ENCODE measurements at places on chromosomes 3 and 15.
A peak's percentile ranks its signal among the peaks of the same experiment; 100 is the strongest.

GRCh38 chr3:99895131-99895696 lies 77.6 kb downstream of the CMSS1 start:
- DNase-seq: no peak

GRCh38 chr3:87082796-87083440 lies 92.0 kb upstream of the VGLL3 start:
- DNase-seq: no peak

DNA sequence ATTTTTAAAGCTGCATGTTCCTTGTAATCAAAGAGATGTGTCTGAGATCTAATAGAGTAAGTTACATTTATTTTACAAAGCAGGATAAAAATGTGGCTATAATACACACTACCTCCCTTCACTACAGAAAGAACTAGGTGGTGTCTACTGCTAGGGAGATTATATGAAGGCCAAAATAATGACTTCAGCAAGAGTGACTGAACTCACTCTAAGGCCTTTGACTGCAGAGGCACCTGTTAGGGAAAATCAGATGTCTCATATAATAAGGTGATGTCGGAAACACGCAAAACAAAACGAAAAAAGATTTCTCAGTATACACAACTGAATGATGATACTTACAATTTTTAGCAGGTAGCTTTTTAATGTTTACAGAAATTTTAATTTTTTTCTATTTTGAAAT lies 19.1 kb downstream of the B3GNT5 start:
- no peak for DNase-seq

DNA sequence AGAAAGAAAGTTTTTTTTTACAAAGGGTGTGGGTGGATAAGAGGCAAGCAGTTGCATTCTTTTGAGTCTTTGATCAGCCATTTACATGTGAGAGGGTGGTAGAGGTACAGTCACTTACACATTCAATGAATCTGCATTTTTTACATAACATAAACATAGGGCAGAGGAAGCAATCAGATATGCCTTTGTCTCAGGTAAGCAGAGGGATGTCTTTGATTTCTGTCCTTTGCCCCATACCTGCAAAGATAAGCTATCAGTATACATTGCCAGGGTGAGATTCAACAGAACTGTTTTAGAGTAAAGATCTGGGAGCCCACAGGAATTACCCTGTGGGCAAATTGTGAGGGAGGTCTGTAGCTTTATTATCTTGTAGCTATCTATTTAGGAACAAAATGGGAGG lies 5.4 kb upstream of the PPP1R2 start:
- no peak for DNase-seq

DNA sequence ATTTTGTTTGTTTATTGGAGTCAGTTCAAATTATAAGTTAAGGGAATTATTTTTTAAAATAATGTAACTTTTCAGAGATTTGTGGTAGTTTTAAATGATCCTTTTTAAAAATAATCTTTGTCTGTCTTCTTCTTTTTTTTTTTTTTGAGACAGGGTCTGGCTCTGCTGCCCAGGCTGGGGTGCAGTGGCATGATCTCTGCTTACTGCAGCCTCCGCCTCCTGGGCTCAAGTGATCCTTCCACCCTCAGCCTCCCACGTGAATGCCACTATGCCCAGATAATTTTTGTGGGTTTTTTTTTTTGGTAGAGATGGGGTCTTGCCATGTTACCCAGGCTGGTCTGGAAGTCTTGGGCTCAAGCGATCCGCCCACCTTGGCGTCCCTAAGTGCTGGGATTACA lies 12.6 kb downstream of the FNDC3B start:
- DNase-seq: no peak

DNA sequence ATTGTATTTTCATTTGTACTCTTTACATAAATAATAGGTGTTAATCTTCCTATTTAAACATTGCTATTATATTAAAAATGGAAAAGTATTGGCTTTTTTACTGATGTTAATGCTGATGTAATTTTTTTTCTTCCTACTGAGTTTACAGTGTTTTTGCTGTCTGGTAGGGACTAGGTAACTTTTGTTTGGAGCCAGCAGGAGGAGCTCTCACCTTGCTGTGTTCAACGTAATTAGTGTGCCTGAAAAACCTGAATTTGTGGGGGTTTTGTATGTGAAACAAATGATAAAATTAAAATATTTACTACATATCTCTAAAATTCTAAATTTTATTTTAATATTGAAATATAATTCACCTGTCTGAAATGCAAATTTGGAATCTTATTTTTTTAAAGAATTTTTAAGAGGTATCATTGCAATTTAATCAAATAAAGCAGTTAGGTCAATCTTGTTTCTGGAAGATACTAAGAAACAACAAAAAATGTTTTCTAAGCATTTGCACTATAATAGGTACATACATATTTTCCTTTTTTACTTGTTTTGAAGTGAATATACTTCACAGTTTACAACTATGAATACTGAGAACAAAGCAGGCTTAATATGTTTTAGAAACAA lies 48.8 kb downstream of the EPHA6 start:
- peak; percentile 53 for DNase-seq

DNA sequence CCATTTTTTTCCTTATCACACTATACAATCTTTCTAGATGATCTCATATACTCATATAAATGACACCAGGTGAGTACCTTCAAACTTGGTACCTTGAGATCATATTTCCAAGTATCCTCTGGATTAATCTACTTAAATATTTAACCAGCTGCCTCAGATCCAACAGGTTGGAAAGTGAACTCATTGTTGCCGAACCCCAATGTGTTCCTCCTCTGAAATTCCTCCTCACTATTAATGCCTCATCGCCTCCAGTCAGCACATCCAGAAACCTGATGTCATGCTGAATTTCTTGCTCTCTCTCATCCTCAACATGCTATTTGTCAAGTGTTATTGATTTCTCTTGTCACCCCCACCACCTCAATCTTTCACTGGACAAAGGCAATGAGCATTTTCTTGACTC lies 221.8 kb downstream of the FMN1 start:
- DNase-seq: no peak

DNA sequence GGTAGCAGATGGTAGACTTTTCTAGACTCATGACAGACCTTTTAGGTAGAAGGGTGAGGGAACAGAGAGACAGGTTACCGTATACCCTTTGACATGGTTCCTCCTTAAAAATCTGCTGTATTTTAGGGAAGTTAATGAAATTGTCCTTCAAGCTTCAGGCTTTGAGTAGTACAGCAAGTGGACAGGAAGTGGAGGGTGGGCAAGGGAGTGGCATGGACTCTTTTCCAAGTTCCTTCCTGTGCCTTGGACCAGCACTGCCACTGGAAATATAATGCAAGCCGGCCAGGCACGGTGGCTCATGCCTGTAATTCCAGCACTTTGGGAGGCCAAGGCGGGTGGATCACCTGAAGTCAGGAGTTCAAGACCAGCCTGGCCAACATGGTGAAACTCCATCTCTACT lies 156.1 kb upstream of the LRRFIP2 start:
- DNase-seq: no peak

- DNase-seq: no peak
Observed at GRCh38 chr3:160810362-160811236, 54.6 kb downstream of the PPM1L start.

DNA sequence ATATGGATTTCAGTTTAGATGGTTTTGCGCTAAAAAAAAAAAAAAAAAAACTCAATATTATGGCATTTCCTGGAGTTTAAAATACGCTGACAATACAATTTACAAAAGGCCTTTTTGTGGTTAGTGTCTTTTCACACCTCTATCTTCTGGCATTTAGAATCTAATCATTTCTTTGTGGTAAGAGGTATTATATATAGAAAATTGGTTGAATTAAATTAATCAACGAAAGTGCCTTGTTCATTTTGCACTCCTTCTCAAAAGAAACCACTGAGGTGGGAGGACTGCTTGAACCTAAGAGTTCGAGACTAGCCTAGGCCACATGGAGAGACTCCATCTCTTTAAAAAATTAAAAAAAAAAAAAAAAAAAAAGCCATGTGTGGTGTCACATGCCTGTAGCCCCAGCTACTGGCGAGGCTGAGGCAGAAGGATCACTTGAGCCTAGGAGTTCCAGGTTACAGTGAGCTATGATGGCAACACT lies 90.0 kb upstream of the ICE2 start:
- DNase-seq: no peak

GRCh38 chr3:56616478-56617006 lies 59.6 kb downstream of the CCDC66 start:
- no peak for DNase-seq

DNA sequence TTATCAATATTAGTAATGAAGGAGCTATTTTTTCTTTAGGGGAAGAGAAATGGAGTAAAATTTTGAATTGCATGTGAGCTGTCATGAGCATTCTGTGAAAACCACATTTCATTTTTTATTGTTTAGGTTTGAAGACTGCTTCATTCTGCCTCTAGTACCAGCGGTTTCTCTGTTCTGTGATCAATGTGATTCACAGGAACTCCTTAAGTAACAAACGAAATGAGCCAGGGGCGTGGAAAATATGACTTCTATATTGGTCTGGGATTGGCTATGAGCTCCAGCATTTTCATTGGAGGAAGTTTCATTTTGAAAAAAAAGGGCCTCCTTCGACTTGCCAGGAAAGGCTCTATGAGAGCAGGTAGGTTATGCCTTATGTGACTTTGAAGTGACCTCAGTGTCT lies 13.0 kb downstream of the NIPA2 start:
- no peak for DNase-seq
